H9 (cell line): ENCODE measurements at places on chromosomes 13 and 19.
A peak's percentile ranks its signal among the peaks of the same experiment; 100 is the strongest.

- DNase-seq = no peak
Measured at GRCh38 chr13:98821372-98822224, 69.1 kb upstream of the SLC15A1 start.

- DNase-seq = no peak
Measured at GRCh38 chr13:80224468-80224867, 116.5 kb downstream of the SPRY2 start.

GRCh38 chr13:110520431-110521295 lies 40.9 kb downstream of the RAB20 start:
- DNase-seq = no peak

DNA sequence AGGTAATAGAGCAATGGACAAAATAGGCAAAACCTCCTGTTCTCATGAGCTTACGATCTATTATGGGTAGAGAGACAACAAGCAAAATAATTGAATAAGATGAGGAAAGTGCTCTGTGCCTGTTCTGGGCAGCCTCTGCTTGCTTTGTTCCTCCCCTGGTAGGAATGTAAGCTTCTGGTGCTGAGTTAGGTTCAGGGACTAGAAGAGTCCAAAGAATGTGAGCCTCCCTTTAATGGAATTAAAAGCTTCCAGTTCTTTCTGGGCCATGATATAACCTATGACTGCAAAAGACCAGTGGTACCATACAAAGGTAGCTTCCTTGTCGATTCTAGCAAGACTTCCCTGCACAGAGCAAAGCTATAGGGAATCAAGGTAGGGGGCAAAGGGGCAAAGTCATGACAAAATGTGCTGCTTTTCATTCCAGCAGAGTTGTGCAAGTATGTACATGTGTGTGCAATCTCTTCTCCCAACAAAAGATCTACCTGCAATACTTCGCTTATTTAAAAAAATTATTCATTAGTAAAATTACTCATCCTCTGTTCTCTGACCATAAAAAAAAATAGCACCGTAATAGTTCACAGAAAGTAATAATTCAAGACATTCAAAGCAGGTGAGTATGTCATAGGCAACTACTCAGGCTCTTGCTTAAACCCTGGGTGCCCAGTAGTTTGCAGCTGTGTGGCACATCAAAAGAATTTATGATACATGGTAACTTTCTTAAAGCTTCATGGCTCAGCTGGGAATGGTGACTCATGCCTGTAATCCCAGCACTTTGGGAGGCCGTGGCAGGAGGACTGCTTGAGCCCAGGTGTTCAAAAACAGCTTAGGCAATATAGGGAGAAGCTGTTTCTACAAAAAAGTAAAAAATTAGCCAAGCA lies 21.4 kb downstream of the ACOD1 start:
- DNase-seq = no peak

DNA sequence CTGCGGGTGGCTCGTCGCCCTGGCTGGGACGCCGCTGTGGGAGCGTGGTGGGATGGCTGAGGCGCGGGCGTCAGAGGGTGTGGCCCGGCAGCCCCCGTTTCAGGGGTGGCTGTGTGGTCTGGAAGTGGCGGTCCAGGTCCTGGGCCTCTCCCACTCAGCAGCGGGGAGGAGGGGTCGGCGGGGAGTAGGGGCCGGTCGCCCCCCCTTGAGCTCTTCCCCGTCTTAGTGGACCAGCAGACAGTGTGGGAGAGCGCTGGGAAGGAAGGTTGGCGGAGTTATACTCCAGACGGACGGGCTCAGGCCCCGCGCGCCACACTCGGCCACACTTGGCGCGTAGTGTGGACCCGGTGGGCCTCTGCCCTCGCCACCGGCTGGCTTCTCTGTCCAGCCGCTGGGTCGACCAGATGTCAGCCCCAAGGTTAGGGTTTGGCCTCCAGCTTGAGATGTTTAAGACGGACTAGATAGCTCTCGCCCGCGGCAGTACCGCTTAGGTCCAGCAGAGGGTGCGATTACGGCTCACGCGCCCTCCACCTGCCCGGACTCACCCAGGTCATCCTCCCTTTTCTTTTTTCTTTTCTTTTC lies 21.7 kb upstream of the ZNF429 start:
- DNase-seq = peak; percentile 84

- DNase-seq = no peak
Measured at GRCh38 chr19:2846180-2846894, 5.1 kb downstream of the ZNF555 start.

GRCh38 chr13:73367886-73368285 lies 309.1 kb downstream of the KLF5 start:
- no peak for DNase-seq

DNA sequence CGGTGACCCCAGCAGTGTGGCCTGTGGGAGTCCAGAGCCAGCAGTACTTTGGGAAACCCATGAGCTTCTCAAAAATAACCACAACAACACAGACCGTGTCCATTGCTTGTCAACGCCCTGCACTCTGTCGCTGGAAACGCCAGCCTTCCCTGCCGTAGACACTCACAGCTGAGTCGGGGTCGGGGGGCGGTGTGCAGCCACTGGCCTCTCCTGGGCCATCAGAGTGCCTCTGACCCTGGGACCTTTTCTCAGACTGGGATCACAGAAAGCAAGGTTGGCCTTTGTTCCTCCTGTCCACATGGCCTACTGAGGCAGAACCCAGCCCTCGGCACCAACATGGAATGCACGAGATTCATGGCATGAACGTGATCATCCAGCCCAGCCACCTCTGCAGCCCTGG lies 95.7 kb downstream of the TUBA3C start:
- DNase-seq = no peak

DNA sequence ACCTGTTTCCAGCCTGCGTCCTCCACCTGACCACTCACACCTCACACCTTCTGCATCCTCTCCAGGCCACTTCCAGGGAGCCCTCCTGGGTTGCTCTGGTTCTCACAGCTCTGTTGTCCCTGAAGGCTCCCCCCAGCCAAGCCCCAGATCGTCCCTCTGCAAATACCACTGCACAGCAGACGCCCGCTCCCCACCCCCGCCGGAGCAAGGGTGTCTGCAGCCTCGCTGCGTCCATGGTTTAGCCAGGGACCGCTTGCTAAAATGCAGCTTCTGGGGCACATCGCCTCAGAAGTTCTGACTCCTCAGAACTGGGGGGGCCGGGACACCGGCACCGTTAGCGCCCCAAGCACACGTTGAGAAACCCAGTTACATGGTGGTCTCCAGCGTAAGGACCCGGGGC lies 983 bp downstream of the LINGO3 start:
- no peak for DNase-seq

DNA sequence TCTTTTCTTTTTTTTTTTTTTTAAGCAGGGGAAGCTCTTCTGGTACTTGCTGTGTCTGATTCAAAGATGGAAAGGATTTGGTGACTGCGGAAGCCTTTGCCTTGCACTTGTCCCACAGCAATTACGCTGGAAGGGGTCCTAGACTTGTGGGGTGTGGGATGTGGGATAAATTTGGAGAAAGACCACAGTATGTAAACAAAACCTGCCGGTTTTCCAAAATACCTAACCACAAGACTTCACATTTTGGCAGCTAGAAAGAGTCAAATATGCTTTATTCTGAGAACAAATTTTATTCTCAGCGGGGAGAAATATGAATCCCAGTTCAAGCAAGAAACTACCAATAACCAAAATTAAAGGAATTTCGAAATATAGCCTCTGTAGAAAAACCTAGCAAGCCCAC lies 176.5 kb downstream of the SPRY2 start:
- no peak for DNase-seq

DNA sequence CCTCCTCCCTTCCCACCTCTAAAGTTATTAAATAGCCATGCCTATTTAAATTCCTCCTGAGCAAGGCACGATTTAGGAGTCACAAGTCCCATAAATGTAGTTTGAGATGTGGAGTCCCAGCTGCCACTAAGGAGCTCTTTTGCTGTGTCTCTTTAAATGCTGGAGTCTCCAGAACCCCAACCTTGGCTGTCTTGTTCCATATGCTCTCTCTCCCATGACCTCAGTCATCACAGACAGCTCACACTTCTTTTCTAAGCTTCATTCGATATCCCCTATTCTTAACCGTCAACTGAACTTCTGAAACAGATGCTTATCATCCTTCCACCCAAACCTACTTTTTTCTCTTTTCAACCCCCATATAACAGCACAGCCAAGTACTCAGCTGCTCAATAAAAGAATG lies 197.1 kb downstream of the VWA8 start:
- DNase-seq = no peak

DNA sequence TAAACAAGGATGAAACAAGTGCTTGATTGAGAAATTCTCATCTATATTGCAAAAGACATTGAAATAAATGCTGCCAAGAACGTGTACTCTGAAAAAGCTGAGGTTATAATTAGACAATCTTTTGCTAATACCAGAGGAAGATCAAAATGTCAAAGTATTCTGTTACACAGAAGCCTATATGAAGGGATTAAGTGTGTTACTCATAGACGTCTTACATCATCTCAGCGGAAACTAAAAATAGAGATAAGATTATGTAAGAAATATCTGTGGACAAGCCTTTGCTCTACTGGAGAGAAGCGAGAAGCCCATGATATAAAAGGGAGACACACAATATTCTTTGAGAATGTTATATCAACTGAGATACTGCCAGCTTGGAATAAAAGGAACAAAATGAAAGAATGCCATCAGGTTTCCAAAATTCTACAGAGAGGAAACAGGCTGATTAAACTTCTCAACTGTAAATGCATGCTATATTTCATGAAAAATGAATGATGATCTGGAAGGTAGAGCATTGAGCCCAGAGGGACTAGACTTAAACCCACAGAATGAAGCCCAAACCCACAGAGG lies 699.0 kb downstream of the GPC5 start:
- no peak for DNase-seq

GRCh38 chr19:45584332-45585157 lies at the start of gene OPA3:
OPA3 (minus strand) TSS chr19:45584802; CDS start chr19:45584764, 38 bp downstream.
- peak; percentile 99 for DNase-seq

GRCh38 chr19:36819130-36819630 lies 19.0 kb downstream of the ZNF790 start:
- no peak for DNase-seq

- DNase-seq = peak; percentile 64
Measured at GRCh38 chr19:48844472-48844871, 8.2 kb upstream of the HSD17B14 start.

GRCh38 chr19:2070986-2071673 lies 20.1 kb upstream of the MKNK2 start:
- DNase-seq = no peak

GRCh38 chr19:45767881-45768654 lies 984 bp downstream of the SIX5 start:
- DNase-seq = peak; percentile 71

DNA sequence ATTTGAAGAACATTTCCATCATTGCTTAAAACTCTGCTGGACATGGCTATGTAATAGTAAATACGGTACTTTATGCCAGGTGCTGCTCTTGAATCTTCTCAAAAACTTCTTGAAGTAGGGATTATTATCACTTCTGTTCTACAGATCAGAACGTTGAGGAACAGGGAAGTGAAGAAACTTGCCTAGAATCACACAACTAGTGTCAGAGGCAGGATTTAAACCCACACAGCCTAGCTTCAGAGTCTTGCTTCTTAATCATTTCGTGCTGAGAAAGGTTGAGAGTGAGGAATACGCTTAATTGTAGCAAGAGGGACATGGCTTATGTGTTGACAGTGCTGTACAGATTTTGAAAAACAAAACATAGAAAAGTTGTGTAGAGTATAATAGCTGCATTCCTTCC lies 13.5 kb downstream of the TM9SF2 start:
- DNase-seq = no peak

- no peak for DNase-seq
Measured at GRCh38 chr13:83672612-83673011, 209.7 kb downstream of the SLITRK1 start.

GRCh38 chr19:49189259-49189658 lies 31.7 kb downstream of the TRPM4 start:
- DNase-seq = no peak

- no peak for DNase-seq
Measured at GRCh38 chr19:54319049-54319448, 6.1 kb upstream of the LILRA5 start.

GRCh38 chr19:6425732-6426620 lies 1.4 kb upstream of the KHSRP start:
- no peak for DNase-seq

- no peak for DNase-seq
Measured at GRCh38 chr19:45505151-45505995, 1.9 kb upstream of the VASP start.

DNA sequence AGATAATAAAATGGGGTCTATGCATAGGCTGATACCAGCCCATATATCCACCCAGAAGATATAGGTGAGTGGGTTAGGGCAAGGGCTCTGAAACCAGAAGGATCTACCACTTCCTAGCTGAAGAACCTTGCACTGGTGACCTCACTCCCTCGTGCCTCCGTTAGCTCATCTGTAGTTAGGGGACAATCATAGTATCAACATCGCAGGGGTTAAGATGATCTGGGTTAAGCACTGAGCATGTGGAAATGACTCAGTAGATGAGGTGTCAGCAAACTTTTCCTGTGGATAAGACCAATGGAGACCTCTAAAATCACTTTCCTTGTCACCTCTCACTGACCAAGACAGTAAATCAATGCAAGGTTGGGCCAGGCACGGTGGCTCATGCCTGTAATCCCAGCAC lies 30.5 kb downstream of the TNFSF14 start:
- DNase-seq = no peak

GRCh38 chr13:73991884-73992283 lies 142.3 kb downstream of the KLF12 start:
- DNase-seq = no peak

GRCh38 chr13:39816936-39817335 lies 161.5 kb downstream of the COG6 start:
- DNase-seq = no peak

DNA sequence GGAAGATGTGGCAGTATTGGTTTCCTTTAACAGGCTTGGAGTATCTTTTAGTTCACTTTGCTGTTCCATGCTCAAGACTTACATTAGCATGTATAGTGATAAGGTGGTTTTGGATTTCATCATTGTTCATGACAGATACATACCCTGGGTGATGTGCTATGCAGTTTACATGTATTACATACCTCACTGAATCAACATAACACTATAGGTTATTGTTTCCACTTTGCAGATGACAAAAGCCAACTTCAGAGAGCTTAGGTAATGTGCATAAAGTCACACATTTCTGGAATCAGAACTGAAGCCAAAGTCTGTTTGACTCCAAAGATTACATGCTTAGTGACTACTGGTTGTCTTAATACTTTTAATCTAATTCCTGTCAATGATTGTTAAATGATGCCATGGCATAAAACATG lies 7.1 kb downstream of the COMMD6 start:
- no peak for DNase-seq

DNA sequence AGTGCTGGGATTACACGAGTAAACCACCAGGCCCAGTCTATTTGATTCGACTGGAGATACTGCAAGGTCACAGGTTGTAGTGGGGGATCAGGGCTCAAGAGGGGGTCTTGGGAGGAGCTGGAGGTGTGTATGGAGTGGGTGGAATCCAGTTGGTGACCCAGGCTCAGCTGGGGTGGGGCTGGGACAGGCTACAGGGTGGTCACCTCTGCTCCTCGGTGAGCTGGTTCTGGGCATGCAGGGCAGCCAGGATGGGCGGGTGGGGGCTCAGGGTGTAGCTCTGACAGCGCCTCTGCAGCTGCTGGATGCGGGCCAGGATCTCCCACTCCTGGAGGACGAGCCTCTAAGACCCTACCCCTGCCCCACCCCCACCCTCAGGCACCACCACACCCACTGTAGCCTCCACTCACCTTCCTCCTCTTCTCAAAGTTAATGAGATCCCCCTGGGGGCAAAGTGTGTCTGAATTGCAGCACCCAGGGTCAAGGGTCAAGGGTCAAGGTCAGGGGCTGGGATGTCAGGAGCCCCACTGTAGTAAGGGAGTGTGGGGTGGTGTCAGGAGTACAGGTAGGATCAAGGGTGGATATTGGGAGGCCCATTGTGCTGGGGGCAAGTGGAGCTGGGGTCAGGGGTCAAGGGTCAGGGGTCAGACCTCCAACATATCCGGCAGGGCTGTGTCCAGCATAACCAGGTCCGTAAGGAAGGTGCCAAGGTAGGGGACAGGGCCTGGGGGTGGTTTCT lies 17.1 kb downstream of the RGL3 start:
- no peak for DNase-seq
